ENCODE measurements at places on chromosomes 3 and 15.

DNA sequence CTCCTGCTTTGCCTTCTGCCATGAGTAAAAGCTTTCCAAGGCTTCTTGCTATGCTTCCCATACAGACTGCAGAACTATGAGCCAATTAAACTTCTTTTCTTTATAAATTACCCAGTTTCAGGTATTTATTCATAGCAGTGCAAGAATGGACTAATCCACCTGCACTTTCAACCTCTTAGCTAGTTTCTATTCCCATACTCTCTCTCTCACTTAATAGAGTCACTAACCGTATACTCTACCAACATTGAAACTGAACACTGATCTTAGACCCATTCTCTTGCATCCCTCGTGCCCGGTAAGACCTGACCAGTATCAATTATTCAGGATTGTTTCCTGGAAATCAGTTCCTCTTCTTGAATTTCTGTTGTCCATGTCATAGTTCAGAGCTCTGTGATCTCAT lies 92.7 kb upstream of the TMC3 start:
- DNase-seq, result no peak

DNA sequence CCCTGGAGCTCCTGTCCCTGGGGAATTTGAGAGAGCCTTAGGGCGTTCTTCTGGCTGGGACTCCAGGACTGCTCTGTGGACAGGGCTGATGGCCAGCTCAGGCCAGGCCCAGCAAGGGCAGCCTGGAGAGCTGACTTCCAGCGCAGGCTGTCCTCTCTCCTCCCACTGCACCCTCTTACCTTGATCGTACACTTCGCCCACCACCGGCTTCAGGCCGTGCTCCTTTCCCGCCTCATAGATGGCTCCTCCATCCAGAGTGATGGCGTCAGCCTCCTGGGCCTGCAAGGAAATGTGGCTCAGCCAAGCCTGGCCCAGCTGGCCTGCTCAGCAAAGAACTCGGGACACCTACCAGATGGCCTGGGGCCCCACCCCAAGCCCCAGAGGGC lies 3.1 kb downstream of the MELTF start:
- DNase-seq, result no peak

- DNase-seq, result no peak
Observed at GRCh38 chr15:74302821-74303359, 64.6 kb downstream of the CYP11A1 start.

- DNase-seq, result no peak
Observed at GRCh38 chr3:16415911-16416476, 97.5 kb downstream of the RFTN1 start.
